ENCODE measurements at places on chromosomes 4 and X.

DNA sequence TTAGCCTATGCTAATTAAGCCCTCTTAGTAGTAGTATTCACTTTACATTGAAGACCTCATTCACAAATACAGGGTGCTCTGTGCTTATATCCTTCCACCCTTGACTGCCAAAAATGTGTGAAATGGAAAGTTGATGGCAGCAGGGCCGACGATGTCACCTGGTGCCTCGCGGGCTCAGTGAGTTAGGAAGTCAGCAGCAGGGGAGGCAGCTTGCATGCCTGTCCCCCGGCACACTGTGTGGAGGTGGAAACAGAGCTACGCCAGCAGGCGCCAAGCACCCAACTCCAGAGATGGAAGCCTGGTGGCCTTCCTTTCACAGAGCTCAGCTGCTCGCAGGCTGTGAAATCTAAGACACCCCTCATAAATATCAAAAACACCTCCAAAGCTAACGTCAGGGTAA is 8.4 kb downstream of the MSL3 start:
- no peak for DNase-seq

DNA sequence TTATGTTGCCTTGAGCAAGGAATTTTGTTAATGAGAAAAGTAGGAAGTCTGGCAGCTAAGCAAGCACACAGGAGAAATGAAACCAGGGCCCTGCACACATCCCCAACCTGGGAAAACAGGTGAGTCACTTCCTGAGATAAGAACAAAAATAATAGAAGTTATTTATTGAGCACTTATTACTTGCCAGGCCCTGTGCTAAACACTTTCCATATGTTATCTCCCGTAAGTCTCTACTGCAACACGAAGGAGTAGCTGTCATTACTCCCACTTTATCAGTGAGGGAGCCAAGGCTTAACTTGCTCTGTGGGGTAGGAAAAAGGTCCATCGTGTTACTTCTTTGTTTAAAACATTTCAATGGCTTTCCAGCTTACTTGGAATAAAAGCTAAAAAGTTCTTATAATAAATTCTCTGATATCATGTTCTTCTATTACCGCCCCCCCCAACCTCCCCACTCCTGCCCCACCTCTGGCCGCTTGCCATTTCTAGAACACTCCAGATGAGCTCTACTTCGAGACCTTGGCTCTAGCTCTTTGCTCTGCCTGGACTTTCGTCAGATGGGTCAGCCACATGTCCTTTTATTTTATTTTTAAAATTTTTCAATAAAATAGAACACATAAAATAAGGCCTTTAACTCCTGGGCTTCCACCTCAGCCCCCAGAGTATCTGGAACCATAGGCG is 36.3 kb upstream of the PLAC8 start:
- DNase-seq, result no peak

GRCh38 chr4:118941799-118942198 is 53.1 kb downstream of the SYNPO2 start:
- DNase-seq, result no peak

DNA sequence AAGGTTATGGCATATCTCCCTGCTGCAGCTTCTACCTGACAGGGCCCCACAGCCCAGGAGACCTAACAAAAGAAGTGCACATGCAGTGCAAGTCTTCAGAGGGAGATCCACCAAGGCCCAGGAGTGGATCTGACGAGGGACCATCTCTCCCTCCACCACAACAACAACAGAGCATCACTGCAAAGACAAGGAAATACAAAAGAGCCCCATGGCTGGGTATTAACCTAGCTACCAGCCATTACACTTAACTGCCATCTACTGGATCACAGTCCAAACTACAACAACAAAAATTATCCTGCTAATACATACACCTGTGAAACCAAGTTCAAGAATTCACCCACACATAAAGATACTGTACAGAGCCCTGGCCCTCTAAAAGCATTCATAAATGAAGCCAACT is 280.2 kb upstream of the SLC7A11 start:
- no peak for DNase-seq

DNA sequence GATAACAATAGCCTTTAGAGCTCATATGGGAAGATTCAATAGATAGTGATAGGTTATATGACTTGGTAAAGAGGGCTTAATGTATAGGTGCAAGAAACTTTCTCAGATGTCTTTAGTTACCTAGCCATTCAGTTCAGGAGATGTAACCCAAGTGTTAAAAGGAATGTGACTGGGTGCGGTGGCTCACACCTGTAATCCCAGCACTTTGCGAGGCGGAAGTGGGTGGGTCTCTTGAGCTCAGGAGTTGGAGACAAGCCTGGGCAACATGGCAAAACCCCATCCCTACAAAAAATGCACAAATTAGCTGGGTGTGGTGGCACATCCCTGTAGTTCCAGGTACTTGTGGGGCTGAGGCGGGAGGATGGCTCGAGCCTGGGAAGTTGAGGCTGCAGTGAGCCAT is 7.9 kb downstream of the TET2 start:
- no peak for DNase-seq

GRCh38 chrX:79259073-79259689 is 108.0 kb downstream of the ITM2A start:
- DNase-seq, result peak; percentile 30
